K562 (cell line): ENCODE measurements at places on chromosomes 16 and 17. TPM values are rescaled to one million over a fixed set of nuclear protein-coding genes. Genes with fewer than 3 reads are reported as not detected.

ICAM2 gene
- total RNA-seq, result 60.6 and 65.4 TPM in 2 replicates

CDC6 gene
- total RNA-seq, result 121 and 126 TPM in 2 replicates

SEPTIN12 gene
- total RNA-seq, result not detected in 2 replicates

NFATC2IP gene
- 49.2 and 54.3 TPM in 2 replicates for total RNA-seq

KRTAP4-8 gene
- total RNA-seq, result not detected in 2 replicates

SPATA2L gene
- total RNA-seq, result 19.2 and 19.4 TPM in 2 replicates

HLF gene
- total RNA-seq, result 0.24 and 0.65 TPM in 2 replicates

SLFN12L gene
- 0.09 and 0.31 TPM in 2 replicates for total RNA-seq

RNU2-1 gene
- total RNA-seq, result 9,315 and 9,527 TPM in 2 replicates

CHST6 gene
- 0.02 and 0.09 TPM in 2 replicates for total RNA-seq

CLDN6 gene
- total RNA-seq, result 0.75 and 1.1 TPM in 2 replicates

TMC5 gene
- 1.3 and 2.7 TPM in 2 replicates for total RNA-seq

OTOP2 gene
- 0.18 and 0.27 TPM in 2 replicates for total RNA-seq

DNA sequence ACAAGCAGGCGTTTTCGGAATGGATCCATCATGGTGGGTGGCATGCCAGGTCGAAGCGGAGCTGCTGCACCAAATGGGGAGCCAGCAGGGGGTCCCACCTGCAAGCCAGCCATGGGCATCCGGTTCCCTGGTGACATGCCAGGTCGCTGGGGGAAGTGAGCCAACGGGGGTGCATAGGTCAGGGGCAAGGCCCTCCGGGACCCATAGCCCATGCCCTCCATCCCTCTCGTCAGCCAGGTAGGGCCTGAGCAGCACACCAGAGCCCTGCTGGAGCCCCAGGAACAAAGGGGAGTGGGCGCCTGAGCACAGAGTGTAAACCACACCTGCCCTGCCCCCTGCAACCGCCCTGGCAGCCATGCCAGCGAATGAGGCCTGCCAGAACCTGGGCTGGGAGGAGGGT is 5.0 kb downstream of the SMARCD2 start:
- no peak for DNase-seq
- peaks cover 15% of the 10 kb centered on the region for H3K4me1 ChIP-seq
- H3K27ac ChIP-seq, result no peak overlapping the region
- H3K4me3 ChIP-seq, result no peak overlapping the region

DNA sequence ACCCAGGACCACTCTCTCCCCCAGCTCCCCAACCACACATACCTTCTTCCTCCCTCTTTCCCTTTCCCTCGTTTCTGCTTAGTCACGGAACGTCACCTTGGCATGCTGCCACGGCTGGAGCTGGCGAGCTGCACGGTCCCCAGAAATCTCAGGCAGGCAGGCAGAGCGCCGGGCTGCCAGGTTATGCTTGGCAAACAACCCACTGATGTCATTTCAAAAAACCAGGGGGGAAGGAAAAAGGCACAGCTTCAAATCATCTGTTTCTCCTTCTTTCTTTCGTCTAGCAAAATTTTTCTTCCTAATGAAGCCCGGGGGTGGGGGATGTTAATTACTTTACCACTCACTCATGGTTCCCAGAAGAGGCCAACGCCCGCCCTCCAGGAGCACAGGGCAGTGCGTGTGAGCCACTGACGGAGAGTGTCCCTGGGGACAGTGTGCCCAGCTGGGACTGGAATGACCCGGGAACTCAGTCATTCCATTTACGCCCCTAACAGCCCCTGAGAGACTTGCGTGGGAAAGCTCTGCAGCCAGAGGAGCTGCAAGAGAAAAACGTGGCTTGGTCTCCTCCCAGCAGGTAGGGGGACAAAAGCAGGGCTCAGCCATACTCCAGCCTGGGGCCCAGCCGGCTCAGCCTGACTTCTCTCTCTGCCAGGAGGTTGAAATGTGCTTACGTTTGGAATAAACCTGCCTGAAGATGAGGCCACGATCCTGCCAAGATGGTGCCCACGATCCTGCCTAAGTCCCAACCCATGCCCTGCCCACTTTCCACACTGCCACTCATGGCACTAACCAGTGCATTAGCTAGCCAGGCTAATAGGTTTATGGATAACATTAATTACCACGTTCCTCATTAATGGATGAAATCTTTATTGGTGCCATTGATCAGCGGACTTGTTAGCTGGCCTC is 198.9 kb downstream of the ZFHX3 start:
- H3K4me3 ChIP-seq, result no peak overlapping the region
- peaks cover 5% of the 10 kb centered on the region; the same call in 1 of the 2 replicates for H3K4me1 ChIP-seq
- no peak for DNase-seq
- H3K27ac ChIP-seq, result no peak overlapping the region
- H3K36me3 ChIP-seq, result no peaks in the 10 kb centered on the region

GRCh38 chr17:5419959-5420653 is at the start of gene RPAIN:
Gene RPAIN, plus strand, starts transcription at chr17:5420182. Its CDS starts 29 bp downstream, at chr17:5420211.
- H3K27me3 ChIP-seq, result no peaks in the 10 kb centered on the region
- peaks cover 9% of the 10 kb centered on the region; the same call in 2 of the 3 replicates for H3K4me1 ChIP-seq
- H3K27ac ChIP-seq, result peak within 1 kb of the TSS; percentile 97

GRCh38 chr17:55440391-55440790 is 18.8 kb upstream of the MMD start:
- H3K27ac ChIP-seq, result no peak overlapping the region
- no peak for DNase-seq
- no peaks in the 10 kb centered on the region for H3K27me3 ChIP-seq
- no peaks in the 10 kb centered on the region for H3K36me3 ChIP-seq
- no peaks in the 10 kb centered on the region for H3K4me1 ChIP-seq
- no peak overlapping the region for H3K4me3 ChIP-seq

DNA sequence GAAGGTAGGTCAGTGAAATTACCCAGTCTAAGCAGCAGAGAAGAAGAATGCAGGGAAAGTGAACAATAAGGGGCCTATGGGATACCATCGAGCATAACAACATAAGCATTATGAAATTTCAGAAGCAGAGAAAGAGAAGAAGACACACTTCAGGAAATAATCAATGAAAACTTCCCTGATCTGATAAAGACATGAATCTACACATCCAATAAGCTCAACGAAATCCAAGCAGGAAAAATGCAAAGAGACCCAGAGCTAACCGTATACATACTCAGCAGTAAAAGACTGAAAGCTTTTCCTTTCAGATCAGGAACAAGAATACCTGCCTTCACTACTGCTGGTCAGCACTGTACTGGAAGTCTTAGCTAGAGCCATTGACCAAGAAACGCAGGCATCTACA is 38.6 kb downstream of the WDR45B start:
- H3K27ac ChIP-seq, result no peak overlapping the region
- H3K27me3 ChIP-seq, result no peaks in the 10 kb centered on the region
- H3K36me3 ChIP-seq, result peaks cover 33% of the 10 kb centered on the region; the same call in 2 of the 3 replicates
- H3K4me1 ChIP-seq, result peaks cover 19% of the 10 kb centered on the region
- DNase-seq, result no peak
- H3K4me3 ChIP-seq, result no peak overlapping the region

DNA sequence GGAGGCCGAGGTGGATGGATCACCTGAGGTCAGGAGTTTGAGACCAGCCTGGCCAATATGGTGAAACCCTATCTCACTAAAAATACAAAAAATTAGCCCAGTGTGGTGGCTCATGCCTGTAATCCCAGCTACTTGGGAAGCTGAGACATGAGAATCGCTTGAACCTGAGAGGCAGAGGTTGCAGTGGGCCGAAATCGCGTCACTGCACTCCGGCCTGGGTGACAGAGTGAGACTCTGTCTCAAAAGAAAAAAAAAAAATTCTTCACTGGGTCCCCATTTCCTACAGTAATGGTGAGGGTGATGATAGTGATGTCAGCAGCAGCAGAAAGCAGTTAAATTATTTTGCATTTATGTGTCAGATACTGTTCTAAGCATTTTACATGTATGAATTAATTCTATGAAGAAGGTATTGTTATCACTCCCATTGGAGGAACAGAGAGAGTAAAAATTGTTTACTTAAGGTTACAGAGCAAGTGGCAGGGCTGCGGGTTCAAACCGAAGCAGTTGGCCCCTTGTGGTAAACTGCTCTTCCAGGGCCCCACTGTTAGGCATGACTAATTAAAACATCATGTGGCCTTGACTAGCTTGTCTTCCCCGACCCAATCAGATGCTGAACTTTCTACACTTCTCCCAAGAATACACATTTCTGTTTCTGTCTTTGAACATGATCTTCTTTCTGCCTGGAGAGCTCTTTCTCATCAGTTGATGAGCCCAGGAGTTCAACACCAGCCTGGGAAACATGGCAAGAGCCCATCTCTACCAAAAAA is 45.8 kb downstream of the STAT3 start:
- no peaks in the 10 kb centered on the region for H3K27me3 ChIP-seq
- no peak overlapping the region for H3K27ac ChIP-seq
- DNase-seq, result no peak
- H3K4me1 ChIP-seq, result no peaks in the 10 kb centered on the region
- H3K4me3 ChIP-seq, result no peak overlapping the region

- no peaks in the 10 kb centered on the region for H3K36me3 ChIP-seq
- no peak for DNase-seq
- peaks cover 33% of the 10 kb centered on the region for H3K27me3 ChIP-seq
- H3K4me1 ChIP-seq, result no peaks in the 10 kb centered on the region
- no peak overlapping the region for H3K27ac ChIP-seq
Observed at GRCh38 chr17:79532107-79532790, 78.6 kb downstream of the RBFOX3 start.

- H3K27ac ChIP-seq, result peak overlapping the region; percentile 28; the same call in 1 of the 3 replicates
- peaks cover 43% of the 10 kb centered on the region; the same call in 2 of the 3 replicates for H3K36me3 ChIP-seq
- no peaks in the 10 kb centered on the region for H3K27me3 ChIP-seq
Observed at GRCh38 chr16:22217890-22218730, 12.0 kb downstream of the EEF2K start.

DNA sequence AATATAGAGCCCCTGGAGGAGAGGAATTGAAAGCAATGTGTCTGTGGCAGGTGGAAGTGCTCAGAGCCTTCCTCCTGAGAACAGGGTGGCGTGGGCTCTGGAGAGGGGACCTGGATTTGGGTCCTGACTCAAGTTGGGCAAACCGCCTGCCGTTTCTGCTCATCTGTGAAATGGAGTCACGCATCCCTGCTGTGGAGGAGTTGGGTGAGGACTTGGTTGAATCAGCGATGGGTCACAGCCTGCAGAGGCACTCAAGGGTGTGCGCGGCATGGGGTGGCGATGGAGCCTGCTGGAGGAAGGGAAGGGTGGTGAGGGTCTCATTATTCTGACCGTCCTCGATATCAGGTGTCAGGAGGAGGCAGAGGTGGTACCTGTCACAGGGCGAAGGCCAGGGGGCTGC is 3.1 kb downstream of the ADAD2 start:
- H3K36me3 ChIP-seq, result no peaks in the 10 kb centered on the region
- H3K4me1 ChIP-seq, result peaks cover 43% of the 10 kb centered on the region
- no peak overlapping the region for H3K27ac ChIP-seq
- peaks cover 76% of the 10 kb centered on the region for H3K27me3 ChIP-seq

DNA sequence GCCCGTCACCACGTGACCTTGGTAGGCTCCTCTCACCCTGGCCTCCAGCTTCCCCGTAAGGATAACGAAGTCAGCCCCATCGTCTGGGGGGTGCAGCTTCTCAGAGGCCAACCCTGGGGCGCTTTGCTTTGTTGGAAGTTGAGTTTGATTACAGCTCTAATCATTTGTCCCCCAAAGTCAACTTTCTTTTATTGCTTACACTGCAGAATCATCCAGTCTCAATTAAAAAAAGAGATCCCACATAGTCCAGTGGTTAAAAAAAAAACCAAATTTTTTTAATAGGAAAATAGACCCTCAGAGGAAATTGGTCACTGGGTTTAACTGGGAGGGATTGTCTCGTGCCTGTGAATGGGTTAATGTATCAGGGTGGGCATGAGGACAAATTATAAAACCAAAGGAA is 7.8 kb upstream of the GPRC5C start:
- H3K4me3 ChIP-seq, result no peak overlapping the region

GRCh38 chr16:57540906-57541753 is 1.3 kb upstream of the ADGRG5 start:
- no peak overlapping the region for H3K4me3 ChIP-seq
- no peaks in the 10 kb centered on the region for H3K36me3 ChIP-seq
- H3K27ac ChIP-seq, result no peak overlapping the region; the same call in 2 of the 3 replicates
- no peak for DNase-seq
- H3K27me3 ChIP-seq, result no peaks in the 10 kb centered on the region
- peaks cover 17% of the 10 kb centered on the region for H3K4me1 ChIP-seq

DNA sequence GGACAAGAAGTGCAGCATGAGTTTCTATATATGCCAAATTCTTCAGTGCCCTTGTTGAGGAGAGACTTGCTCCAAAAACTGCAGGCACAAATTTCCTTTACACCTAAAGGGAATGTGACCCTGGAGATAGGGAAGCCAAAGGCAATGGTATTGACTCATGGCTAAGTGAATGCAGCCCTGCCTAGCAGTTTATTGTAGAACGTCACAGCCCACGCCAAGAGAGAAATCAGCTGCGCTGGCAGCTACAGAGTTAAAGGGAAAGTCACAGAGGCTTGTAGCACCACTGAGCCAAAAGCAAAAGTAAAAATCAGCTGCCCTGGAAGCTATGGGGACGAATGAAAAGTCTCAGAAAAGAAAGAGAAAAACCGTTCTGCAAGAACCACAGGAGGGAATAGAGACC is 10.1 kb downstream of the POLR3K start:
- no peak overlapping the region for H3K27ac ChIP-seq
- no peaks in the 10 kb centered on the region for H3K27me3 ChIP-seq
- H3K4me3 ChIP-seq, result no peak overlapping the region
- DNase-seq, result no peak

DNA sequence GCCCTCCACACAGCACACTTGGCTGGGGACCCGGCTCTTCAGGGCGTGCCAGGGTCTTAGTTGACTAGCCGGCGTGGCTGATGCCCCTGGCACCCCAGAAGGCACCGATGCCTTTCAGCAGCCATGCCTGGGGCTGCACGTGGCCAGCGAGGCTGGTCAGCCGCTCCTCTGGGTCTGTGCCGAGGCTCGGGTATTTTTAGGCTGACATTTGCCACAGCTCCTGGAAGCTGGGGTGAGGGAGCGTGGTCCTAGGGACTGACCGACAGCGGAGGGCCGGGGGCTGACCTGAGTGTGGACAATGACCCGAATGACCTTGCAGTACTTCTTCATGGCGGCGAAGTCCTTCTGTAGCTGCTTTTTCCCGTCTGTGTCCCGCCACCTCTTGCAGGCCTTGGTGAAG is 3.9 kb downstream of the RPL3L start:
- DNase-seq, result no peak
- no peaks in the 10 kb centered on the region for H3K36me3 ChIP-seq
- H3K27ac ChIP-seq, result no peak overlapping the region
- peaks cover 53% of the 10 kb centered on the region for H3K4me1 ChIP-seq
- no peak overlapping the region for H3K4me3 ChIP-seq

- no peaks in the 10 kb centered on the region; the same call in 1 of the 2 replicates for H3K4me1 ChIP-seq
- H3K27ac ChIP-seq, result no peak overlapping the region
- peaks cover 45% of the 10 kb centered on the region for H3K27me3 ChIP-seq
- H3K36me3 ChIP-seq, result no peaks in the 10 kb centered on the region
- no peak for DNase-seq
Observed at GRCh38 chr17:31721291-31722025, 137.6 kb downstream of the COPRS start.

DNA sequence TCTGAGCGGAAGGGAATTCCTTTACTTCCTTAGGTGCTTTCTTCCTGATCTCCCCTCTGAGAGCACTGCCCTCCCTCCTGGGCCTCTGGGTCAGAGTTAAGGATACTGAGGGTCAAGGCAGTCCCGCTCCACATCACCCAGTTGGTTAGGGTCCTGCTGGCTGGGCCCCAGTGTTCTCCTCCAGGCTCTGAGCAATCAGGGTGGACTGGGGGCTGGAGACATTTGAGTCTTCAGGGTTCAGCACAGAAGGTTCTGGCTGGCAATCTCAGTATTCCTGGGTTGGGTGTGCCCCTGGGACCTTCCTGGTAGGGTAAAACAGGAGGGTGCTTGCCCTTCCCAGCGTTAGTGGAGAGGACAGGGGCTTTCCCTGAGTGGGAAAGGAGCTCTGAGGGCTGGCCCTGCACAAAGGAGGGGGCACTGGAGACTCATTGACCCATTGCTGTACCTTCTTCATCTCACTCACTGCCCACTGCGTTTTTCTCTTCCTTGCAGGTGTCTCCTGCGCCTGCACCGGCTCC is 448 bp downstream of the MT1M start:
- no peak overlapping the region for H3K4me3 ChIP-seq
- H3K36me3 ChIP-seq, result no peaks in the 10 kb centered on the region
- H3K27me3 ChIP-seq, result peaks cover 44% of the 10 kb centered on the region
- no peak overlapping the region for H3K27ac ChIP-seq
- peaks cover 15% of the 10 kb centered on the region for H3K4me1 ChIP-seq
- DNase-seq, result no peak
